Uterus (tissue), 4 donors: ENCODE measurements at places on chromosomes 2 and 18. TPM values are rescaled to one million over a fixed set of nuclear protein-coding genes. Genes with fewer than 3 reads are reported as not detected.
A peak's percentile ranks its signal among the peaks of the same experiment; 100 is the strongest.

DNA sequence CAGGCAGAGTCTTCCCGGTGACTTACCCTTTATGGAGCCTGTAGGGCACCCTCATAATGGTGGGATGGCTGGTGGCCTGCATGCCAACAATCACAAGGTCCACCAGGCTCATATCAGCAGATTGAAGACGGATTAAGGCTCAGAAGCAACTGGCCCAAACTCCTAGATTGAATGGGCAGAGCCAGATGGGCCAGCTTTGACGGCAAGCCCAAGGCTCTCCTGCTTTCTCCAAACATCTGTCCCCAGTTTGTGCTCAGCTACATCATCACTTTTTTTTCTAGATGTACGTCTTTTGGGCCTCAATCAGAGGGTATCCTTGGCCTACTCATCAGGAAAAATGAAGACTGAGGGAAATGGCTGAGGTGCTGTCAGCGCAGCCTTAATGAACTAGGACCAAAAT lies 114.6 kb downstream of the VIT start:
- DNase-seq = no peak

Gene TCF4
- total RNA-seq = 128 TPM

GRCh38 chr2:65666156-65666725 lies 233.8 kb upstream of the SPRED2 start:
- DNase-seq = no peak

DNA sequence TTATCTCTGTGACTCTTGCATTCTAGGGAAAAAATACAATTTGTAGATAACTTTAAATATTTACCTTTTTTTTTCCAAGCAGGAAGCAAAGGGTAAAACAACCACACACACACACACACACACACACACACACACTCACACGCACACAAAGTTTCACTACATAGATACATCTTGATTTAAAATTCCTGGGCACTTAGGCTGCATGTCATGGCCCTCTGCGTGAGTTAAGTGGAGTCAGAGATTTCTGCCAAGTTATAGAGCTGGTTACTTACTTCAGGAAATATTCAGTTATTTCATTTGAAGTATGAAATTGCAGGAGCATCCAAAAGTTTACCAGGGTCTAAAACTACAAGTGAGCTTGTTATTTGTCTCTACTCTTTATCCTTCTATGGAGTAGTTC lies 612.0 kb downstream of the IRS1 start:
- no peak for DNase-seq

- peak; percentile 54 for DNase-seq
Observed at GRCh38 chr2:86221066-86221684, 21.9 kb downstream of the MRPL35 start.

DNA sequence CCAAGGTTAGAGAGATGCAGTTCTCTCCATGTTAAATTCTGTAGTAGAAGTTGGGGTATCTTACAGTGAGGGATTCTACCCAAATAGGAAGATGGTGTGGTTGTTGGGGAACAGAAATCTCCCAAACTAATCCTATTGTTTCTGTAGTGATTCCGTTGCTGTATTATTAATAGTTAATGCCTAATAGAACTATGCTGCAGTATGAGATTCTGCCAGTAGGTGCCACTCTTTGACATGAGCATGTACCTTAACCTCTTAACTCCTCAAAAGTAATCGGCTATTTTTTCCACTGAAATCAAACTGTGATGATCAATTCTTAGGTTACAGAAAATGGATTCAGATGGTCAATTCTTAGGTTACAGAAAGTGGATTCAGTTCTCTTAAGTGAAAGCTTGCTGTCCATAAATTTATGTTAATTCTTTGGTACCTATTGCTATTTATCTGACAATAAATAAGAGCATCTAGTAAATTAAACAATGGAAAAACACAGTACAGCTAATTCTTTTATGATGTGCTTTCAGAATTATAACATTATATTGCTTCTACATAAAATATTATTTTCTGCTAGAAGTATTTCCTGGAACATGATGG lies 97.9 kb upstream of the DLX2 start:
- DNase-seq = no peak

DNA sequence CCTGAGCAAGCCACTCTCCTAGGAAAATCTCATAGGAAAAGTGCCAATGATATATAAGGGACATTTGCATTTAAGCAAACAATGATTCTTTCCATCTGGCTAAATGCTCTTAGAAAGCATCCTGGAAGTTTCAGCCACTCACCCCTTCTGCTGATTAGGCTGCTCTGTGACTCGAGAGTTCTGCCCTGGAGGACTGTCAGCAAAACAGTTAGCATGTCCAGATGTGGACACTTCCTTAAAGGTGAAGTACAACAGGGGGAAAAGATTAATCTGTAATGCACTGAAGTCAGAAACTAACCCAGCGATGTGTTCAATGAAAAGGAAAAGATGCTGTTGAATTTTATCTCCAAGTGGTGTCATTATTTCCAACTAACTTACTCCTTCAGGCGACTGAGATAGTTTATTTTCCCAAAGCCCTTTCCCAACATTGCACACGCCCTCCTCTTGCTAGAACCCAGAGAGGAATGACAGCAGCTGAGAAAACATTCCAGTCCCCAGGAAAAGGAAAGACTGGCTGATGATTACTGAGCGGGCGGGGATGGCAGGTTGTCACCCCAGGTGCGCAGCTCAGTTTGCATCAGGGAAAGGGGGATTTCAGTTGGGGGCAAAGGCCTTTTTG lies 214.0 kb downstream of the SS18 start:
- no peak for DNase-seq

GRCh38 chr2:98387478-98387877 lies 41.2 kb downstream of the CNGA3 start:
- no peak for DNase-seq

DNA sequence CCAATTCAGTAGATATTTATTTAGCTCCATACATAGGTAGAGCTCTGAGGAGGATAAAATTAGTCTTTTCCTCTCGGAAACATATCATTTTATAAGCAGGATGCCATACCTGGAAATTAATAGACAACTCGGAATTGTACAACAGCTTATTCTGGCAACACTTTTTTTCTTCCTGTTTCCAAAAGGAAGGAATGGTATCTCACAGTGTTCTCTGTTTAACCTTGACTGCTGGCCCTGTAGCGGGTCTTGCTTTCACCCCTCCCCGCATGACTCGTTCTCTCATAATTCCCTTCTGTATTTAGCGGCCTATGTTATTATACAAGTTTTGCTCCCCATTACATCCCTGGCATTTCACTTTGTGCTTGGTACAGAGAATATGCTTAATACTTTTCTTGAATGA lies 2.5 kb upstream of the KYNU start:
- DNase-seq = no peak

GRCh38 chr18:34509879-34510586 lies 200.1 kb upstream of the DTNA start:
- no peak for DNase-seq

- no peak for DNase-seq
Observed at GRCh38 chr2:203354966-203355365, 26.8 kb downstream of the ABI2 start.

- no peak for DNase-seq
Observed at GRCh38 chr2:120747281-120747680, 11.6 kb downstream of the GLI2 start.

Gene DAW1
- 2.5 TPM for total RNA-seq

Gene LAMA3
- total RNA-seq = 75.4 TPM

DNA sequence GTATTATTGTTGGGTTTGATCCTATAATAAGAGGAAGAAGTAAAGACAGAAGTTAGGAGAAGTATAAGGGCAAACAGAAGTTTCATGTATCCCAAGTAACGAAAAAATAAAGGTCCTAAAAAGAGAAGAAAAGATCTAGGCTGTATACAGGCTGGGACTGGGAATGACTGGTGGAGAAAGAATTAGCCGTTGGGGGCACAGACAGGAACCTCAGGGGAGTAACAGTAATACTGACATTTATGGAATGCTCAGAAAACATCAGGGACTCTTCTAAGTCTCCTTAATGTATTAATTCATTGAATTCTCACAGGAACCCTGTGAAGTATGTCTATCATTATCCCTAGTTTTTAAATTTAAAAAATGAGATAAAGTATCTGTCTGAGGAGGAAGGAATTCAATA lies 67.6 kb downstream of the PTPN2 start:
- DNase-seq = no peak

DNA sequence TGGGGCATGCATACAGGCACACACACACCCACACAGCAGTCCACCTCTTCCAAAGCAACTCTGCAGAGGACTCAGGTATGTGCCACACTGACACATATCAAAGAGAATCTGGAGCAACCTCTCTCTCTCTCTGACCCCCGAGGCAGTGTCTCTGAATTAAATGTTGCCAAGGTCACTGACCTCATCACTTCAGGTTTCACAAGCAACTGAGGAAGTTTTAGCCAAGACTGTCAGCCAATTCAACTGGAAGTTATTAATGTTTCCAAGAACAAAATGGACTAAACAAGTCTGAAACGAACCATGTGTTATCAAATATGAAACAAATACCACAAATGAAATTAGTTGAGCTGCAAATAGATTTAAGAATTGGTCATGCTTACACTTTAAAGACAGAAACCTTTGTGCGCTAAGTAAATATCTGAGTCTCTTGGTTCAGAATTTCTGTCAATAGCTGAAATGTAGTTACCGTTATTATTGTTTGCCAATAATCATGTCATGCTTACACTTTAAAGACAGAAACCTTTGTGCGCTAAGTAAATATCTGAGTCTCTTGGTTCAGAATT lies 86.1 kb downstream of the SLC25A12 start:
- no peak for DNase-seq

- no peak for DNase-seq
Observed at GRCh38 chr2:60984720-60985119, 32.8 kb upstream of the PEX13 start.

GRCh38 chr2:126886211-126886915 lies 12.3 kb upstream of the TEX51 start:
- DNase-seq = peak; percentile 67

- no peak for DNase-seq
Observed at GRCh38 chr2:46495231-46496030, 16.1 kb downstream of the TMEM247 start.

DNA sequence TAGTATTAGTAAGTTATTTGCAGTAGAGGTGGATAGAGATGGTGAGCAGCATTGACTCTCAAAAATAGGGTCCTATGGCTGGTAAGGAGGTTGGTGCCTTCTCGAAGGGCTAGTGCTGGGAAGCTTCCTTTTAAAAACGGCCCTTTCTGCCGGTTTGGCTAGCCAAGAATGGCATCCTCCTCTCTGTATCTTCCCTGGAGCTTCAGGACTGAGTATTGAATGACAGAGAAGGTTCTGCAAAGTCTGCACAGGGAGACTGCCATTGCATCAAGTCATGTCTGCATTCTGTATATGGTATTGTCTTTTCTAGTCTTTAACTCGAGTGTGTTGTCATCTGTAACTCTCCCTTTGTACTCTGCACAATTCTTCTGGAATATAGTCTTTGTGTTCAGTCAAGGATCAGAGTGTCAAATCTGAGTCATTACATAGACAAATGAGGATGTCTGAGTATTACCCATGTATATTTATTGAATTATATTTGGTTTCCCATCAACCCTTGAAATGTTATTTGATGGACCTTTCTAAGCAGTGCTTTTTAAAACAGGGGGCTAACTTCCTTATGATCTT lies 1.1 kb downstream of the LDLRAD4 start:
- no peak for DNase-seq

DNA sequence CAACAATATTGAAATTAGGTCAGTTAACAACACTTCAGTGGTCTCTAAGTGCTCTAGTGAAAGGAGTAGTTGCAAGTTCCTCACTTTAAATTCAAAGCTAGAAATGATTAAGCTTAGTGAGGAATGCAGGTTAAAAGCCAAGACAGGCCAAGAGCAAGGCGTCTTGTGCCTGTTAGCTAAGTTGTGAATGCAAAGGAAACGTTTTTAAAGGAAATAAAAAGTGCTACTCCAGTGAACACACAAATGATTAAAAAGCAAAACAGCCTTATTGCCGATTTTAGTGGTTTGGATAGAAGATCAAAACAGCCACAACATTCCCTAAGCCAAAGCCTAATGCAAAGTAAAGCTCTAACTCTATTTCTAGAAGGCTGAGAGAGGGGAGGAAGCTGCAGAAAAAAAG lies 44.7 kb downstream of the ANTXR1 start:
- DNase-seq = no peak

Gene IL36B
- not detected for total RNA-seq

DNA sequence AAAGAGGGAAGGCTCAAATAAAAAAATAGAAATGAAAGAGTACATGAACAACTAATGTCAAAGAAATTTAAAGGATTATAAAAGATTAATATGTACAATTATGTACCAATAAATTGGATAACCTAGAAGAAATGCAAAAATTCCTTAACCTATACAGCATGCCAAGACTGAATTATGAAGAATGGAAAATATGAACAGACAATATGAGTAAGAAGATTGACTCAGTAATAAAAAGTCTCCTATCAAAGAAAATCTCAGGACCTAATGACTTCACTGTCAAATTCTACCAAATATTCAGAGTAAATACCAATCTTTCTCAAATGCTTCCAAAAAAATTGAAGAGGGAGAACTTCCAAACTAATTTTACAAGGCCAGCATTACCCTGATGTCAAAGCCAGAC lies 120.2 kb upstream of the SPOPL start:
- DNase-seq = no peak

DNA sequence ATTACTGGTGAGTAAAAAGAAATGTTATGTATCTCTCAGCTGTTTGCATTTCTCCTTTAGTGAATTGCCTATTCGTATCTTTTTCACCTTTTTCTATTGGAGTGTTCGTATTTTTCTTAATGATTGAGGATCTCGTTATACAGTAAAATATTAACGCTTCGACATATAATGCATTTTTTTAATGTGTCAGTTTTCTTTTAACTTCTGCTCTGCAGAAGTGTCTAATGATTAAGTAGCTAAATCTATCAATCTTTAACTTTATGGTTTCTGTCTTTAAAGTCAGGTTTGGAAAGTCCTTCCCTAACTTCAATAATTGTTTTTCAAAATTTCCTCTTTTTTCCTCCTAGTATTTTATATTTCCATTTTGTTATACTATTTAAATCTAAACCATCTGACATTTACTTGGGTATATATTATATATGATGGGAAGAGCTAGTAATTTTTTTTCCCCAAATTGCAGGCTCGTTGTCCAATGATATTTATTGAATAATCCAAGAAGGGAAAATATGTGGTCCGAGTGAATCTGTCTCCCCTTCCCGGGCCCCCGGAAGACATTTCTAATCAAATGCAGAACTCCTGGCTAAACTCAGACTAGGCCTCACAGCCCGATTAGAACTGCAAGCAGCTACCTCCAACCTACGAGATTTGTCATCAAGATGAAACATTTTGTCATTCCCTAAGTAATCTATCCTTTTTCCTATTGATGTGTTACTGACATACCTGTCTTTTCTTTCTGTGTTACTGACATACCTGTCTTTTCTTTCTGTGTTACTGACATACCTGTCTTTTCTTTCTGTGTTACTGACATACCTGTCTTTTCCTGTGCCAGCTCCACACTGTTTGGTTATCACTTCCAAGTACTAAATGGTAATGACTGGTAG lies 17.2 kb downstream of the PCBP1 start:
- DNase-seq = peak; percentile 66

DNA sequence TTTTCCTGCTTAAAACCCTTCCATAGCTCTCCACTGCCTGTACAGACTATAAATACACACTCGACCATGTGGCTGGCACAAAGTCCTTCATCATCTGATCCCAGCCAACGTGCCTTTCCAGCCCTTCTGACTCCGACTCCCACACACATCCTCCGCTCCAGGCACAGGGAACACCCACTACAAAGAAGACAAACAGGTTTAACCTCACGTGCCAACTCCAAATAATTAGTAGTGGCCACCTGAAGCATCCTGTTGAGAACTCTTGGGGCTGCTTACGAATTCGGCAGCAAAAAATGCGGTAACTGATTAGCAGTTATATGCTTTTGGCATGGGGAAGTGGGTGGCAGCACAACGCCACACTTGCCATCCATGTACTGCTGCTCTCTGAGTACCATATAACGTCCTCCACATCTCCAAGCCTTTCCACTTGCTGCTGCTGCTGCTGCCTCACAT lies 12.1 kb downstream of the SPIRE1 start:
- peak; percentile 39 for DNase-seq

GRCh38 chr2:26901326-26902183 lies 53.6 kb downstream of the DPYSL5 start:
- no peak for DNase-seq
